ENCODE measurements at places on chromosomes 6 and 20. TPM values are rescaled to one million over a fixed set of nuclear protein-coding genes. Genes with fewer than 3 reads are reported as not detected.

DNA sequence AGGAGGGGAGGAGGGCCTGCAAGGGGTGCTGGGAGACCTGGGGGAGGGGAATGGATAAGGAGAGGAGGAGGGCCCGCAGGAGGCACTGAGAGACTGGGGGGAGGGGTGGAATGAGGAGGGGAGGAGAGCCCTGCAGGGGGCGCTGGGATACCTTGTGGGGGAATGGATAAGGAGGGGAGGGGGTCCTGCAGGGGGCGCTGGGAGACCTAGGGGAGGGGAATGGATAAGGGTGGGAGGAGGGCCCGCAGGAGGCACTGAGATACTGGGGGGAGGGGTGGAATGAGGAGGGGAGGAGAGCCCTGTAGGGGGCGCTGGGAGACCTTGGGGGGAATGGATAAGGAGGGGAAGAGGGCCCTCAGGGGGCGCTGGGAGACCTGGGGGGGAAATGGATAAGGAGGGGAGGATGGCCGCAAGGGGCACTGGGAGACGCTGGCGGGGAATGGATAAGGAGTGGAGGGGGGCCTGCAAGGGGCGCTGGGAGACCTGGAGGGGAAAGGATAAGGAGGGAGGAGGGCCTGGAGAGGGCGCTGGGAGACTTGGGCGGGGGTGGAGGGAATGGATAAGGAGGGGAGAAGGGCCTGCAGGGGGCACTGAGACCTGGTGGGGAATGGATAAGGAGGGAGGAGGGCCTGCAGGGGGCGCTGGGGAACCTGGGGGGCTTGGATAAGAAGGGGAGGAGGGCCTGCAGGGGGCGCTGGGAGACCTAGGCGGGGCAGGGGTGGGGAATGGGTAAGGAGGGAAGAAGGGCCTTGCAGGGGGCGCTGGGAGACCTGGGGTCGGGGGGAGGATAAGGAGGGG, 1.3 kb upstream of the CTCFL start:
- no peak for DNase-seq

PTCHD4 gene
- 9.8 TPM for total RNA-seq

BPIFB1 gene
- total RNA-seq: not detected

MOCS3 gene
- 7.9 TPM for total RNA-seq

GRCh38 chr6:166650824-166651807, 24.1 kb upstream of the RPS6KA2 start:
- DNase-seq: no peak

GRCh38 chr20:36847009-36847709, 28.8 kb upstream of the TLDC2 start:
- DNase-seq: peak; percentile 96

- no peak for DNase-seq
Measured at GRCh38 chr6:169702840-169703246, 917 bp downstream of the C6orf120 start.

SLC52A3 gene
- not detected for total RNA-seq

Measured in fibroblast of the aortic adventitia (primary cell).